Stimulated activated naive CD4-positive, alpha-beta T cell treated with Interleukin-2 at 50 U/mL for 16 hours (primary cell): ENCODE measurements at places on chromosomes 13 and 19.

DNA sequence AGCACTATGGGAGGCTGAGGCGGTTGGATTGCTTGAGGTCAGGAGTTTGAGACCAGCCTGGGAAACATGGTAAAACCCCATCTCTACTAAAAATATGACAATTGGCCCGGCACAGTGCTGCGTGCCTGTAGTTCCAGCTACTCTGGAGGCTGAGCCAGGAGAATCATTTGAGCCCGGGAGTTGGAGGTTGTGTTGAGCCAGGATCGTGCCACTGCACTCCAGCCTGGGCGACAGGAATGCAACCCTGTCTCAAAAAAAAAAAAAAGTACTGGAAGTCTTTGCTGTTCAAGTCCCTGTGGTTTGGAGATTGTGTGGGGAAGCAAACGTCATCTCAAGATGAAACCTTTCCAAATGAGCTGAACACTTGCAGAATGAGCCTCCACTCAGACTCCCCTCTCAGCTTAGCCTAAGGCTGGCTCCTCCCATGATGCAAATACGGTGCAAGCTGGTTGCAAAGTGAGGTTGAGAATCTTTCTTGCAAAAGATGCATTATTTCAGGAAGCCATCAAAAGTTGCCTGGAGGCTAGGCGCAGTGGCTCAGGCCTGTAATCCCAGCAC is 46.2 kb downstream of the MYO9B start:
- no peak for DNase-seq

GRCh38 chr13:82688400-82688994 is 1193.8 kb downstream of the SLITRK1 start:
- no peak for DNase-seq

DNA sequence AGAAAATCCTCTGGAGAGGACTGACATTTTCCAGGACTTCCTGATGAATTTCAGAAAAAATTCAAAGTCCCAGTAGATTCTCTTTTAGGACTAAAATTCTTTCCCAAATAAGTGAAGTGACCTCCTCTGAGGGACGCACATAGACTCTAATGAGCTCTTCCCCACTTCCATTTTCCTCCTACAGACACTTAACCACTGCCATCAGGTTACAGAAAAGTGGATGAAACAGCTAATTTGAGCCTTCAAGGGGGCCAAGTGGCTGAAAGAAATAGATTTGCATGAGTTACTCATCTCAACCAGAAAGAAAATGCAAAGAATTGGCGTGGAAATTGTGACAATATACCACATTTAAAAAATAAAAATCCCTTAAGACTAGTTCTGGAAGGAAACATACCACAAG is 185.3 kb upstream of the EDNRB start:
- no peak for DNase-seq

DNA sequence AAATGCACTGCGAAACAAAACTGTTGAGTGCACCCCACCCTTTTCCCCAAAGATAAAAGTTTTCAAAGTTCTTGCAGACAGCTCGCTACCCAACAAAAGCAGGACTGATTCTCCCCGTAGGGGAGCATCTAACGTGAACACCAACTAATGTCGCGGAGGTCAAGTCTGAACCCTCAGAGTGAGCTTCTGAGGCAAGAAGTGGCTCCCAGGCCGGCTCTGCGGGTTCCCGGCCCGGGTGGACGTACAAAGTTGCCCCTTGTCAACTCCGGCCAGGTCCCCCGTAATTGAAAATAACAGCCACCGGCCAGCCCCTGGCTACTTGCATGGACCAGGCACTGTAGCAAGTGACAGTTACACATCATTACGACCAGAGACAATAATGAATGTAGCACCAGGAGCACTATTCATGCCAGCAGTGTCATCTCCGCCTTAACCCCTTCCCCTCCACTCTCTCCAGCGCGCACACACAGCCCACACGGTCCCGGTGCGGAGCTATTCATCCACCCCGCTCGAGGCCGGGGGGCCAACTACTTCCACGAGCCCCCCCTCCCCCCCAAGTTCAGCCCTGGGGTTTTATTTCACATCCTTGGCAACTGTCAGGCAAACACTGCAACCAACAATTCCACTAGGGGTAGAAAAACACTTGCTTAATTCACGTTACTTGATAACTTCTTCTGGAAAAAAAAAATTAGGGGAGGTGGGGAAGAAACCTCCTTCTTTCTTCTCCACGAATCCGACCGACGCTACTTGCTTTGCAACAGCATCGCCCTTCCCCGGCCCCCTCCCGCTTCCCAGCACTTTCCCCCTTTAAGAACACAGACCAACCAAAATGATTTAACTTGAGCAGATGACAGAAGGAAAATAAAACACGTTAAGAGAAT is 1.2 kb downstream of the KLF12 start:
- peak; percentile 52 for DNase-seq

- no peak for DNase-seq
Observed at GRCh38 chr13:112819111-112819510, 129.3 kb downstream of the ATP11A start.

DNA sequence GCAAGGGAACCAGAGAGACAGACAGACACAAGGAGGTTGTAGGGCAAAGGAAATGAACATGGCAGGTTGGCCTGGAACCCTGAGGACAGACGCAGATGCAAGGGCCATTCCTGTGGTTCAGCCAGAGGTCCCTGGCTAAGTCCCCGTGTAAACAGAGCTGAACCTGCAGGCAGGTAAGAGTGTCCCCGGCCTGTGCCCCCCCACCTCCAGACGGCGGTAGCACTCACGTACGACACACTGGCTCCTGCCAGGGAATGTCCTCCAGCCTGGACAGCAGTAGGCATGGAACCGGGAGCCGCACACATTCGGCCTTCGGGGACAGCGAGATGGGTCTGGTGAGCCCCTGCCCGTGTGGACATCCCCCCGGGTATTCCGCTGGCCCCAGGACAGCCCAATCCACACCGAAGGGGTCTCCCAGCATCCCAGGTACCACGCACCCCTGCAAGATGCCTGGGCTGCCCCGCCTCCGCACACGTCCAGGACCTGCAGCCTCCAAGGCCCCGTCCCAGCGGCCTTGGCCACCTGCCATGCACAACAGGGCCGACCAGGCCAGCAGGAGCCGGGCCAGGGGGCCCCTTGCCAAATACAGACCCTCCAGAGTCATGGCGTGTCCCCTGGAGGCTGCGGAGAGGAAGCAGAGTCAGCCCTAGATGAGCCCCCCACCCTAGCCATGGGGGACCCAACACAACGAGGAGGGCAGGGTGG is 2.4 kb downstream of the FBN3 start:
- no peak for DNase-seq

- no peak for DNase-seq
Observed at GRCh38 chr13:39770221-39771090, 115.0 kb downstream of the COG6 start.

- DNase-seq, result no peak
Observed at GRCh38 chr19:11457115-11457514, 21.7 kb downstream of the PRKCSH start.

GRCh38 chr19:56252699-56253422 is 19.7 kb upstream of the EDDM13 start:
- DNase-seq, result peak; percentile 55

DNA sequence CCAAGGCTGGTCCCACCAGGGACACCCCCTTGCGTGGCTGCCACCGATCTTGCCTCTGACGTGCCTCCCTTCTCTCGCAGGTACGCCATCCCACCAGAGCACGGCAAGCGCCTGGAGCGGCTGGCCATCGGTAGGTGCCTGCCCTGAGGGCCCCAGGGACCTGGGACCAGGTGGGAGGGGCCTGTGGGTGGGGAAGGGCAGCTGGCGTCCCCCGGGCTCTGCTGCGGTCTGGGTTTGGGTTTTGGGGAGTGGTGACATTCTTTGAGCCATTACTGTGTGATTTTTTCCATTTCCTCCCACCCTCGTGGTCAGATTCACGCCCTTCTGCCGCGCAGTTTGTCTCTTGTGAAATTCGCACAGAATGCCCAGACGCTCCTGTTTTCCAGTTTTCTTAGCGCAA is 102.0 kb downstream of the KDM4B start:
- no peak for DNase-seq

DNA sequence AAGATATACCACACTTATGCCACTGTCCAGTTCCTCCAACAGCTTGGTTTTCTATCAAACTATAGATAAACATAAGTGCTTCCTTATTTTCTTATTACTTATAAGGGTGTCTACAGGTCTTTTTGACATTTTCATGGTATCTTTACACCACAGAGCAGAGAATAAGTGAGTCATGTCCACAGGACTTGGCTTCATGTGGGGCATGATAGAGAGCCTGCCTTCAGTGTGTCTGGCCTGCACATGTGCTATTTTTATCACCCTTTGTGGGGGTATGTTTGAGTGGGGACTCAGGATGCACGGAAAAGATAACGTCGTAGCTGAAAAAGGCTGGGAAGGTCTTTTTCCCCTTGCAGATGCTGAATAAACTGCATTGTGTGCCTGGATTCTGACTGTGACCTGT is 8.1 kb upstream of the STOML3 start:
- DNase-seq, result no peak
